ENCODE measurements at places on chromosomes 12 and 14.
A peak's percentile ranks its signal among the peaks of the same experiment; 100 is the strongest.

GRCh38 chr12:121791671-121792551, 1.6 kb downstream of the RHOF start:
- H3K36me3 ChIP-seq: peaks cover 5% of the 10 kb centered on the region
- peak overlapping the region; percentile 69 for H3K4me3 ChIP-seq
- H3K27ac ChIP-seq: peak overlapping the region; percentile 89
- H3K27me3 ChIP-seq: no peaks in the 10 kb centered on the region
- H3K4me1 ChIP-seq: peaks cover 29% of the 10 kb centered on the region

DNA sequence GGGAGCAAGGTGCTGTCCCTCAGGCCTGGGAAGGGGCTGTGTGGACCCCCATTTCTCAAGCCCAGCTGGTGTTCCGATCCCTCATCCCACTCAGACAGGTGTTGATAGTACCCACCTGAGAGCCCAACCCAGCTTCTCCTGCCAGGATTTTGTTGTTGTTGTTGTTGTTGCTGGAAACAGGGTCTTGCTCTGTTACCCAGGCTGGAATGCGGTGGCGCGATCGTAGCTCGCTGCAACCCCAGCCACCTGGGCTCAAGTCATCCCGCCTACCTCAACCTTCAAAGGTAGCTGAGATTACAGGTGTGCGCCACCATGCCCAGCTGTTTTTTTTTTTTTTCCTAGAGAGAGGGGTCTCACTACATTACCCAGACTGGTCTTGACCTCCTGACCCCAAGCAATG, 209.9 kb downstream of the PHETA1 start:
- DNase-seq: no peak
- H3K36me3 ChIP-seq: peaks cover 1% of the 10 kb centered on the region
- peaks cover 2% of the 10 kb centered on the region for H3K27me3 ChIP-seq

DNA sequence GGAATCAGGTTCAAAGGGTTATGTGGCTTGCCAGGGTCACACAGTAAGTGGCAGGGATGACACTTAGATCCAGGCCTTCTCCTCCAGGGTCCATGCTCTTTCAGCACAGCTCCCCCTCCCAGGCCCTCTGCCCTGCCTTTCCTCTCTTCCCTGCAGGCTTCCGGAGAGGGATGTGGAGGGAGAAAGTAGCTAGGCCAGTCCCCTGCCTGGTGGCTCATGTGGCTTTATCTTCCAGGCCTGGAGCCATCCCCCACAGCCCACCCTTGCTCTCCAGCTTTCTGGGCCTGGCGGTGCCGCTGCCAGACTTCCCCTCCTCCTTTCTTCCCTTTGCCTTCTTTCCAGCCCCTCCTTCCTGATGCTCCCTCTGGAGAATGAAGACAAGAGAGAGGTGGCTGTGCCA, 1.7 kb downstream of the PSMB11 start:
- no peaks in the 10 kb centered on the region for H3K27me3 ChIP-seq
- H3K36me3 ChIP-seq: peaks cover 9% of the 10 kb centered on the region
- H3K4me3 ChIP-seq: no peak overlapping the region
- H3K4me1 ChIP-seq: peaks cover 13% of the 10 kb centered on the region
- no peak for DNase-seq

DNA sequence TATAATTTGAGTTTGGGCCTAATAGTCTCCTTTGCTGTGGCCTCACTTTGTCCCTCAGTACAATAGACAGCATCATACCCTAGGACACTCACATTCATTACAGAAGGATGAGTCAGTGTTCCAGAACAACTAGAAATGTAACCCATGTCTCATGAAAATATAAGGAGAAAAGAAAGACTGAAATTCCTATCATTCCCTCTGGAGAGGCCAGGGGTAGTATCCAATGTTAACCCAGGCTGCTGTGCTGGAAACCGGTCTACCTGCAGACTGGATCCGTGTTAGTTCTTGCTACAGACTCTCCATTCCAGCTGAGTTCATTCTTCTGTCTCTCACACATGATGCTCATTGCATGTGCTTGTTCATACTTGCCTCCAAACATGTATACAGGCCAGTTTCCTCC, 75.8 kb upstream of the HOXC13 start:
- DNase-seq: no peak
- peaks cover 7% of the 10 kb centered on the region for H3K27me3 ChIP-seq
- peaks cover 5% of the 10 kb centered on the region for H3K4me1 ChIP-seq
- H3K27ac ChIP-seq: no peak overlapping the region
- H3K36me3 ChIP-seq: no peaks in the 10 kb centered on the region
- no peak overlapping the region for H3K4me3 ChIP-seq

- no peak for DNase-seq
- H3K36me3 ChIP-seq: peaks cover 9% of the 10 kb centered on the region
- H3K27me3 ChIP-seq: no peaks in the 10 kb centered on the region
- no peak overlapping the region for H3K4me3 ChIP-seq
Measured at GRCh38 chr14:73889376-73889775, 2.7 kb downstream of the ZNF410 start.

DNA sequence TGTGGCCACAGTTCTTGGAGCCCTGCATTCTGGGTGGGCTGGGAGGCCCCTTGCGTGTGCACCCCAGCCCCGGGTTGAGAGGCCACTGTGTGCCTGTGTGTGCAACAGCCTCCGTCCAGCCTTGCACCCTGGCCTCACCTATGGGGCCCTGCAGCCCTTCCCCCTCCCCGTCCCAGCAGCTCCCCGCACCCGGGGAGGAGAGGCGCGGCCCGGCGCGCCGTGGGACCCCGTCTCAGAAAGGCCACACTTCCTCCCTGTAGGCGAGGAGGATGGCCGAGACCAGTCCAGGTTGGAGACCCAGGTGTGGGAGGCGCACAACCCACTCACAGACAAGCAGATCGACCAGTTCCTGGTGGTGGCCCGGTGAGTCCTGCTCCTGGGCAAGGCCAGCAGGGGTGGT, 16.6 kb upstream of the CRIP2 start:
- H3K4me1 ChIP-seq: no peaks in the 10 kb centered on the region
- no peak overlapping the region for H3K27ac ChIP-seq
- no peaks in the 10 kb centered on the region for H3K27me3 ChIP-seq
- peaks cover 17% of the 10 kb centered on the region for H3K36me3 ChIP-seq
- DNase-seq: no peak

DNA sequence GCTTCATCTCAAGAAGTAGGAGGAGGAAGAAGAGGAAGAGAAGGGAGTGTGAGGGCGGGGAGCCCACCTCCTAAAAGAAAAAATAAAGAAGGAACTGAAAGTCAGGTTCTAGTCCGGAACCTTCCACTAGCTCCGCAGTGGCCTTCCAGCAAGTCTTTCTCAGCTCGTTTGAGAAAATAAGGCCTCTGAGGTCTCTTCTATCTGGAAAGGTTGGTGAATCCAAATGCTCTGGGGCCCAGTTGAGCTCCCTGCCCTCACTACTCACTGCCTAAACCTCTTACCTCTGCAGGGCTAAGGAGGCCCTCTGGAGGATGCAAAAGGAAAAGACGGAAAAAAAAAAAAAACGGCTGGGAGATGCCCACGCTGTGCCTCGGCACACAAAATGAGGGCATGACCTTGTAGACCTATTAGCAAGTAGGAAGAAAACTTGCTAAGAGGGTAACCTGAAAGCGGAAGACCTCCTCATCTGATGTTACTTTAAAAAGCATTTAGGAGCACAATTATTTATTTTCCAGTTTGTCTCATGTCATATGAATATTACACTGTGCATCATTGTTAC, 35.9 kb downstream of the FBLN5 start:
- H3K27me3 ChIP-seq: no peaks in the 10 kb centered on the region
- peaks cover 1% of the 10 kb centered on the region for H3K4me1 ChIP-seq
- H3K4me3 ChIP-seq: no peak overlapping the region
- no peak for DNase-seq
- H3K36me3 ChIP-seq: peaks cover 4% of the 10 kb centered on the region
- H3K27ac ChIP-seq: no peak overlapping the region

GRCh38 chr14:81144824-81145603, 75.7 kb downstream of the GTF2A1 start:
- H3K4me1 ChIP-seq: no peaks in the 10 kb centered on the region
- H3K36me3 ChIP-seq: no peaks in the 10 kb centered on the region
- H3K27ac ChIP-seq: no peak overlapping the region
- no peak overlapping the region for H3K4me3 ChIP-seq

DNA sequence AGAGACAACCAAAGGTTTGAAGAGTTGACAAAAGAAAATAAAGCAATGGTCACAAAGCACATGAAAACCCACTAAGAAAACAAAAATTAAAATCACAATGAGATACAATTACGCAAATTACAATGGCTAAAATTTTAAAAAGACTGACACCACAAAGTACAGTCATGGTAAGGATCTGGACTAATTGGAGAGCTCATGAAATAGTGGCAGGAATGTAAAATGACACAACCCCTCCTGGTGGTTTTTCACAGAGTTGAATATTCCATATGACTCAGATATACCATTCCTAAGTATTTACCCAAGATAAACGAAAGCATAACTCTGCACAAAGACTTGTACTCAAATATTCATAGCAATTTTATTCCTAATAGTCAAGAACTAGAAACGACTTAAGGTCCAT, 65.9 kb downstream of the NOVA1 start:
- no peaks in the 10 kb centered on the region for H3K4me1 ChIP-seq
- H3K27ac ChIP-seq: no peak overlapping the region
- no peak overlapping the region for H3K4me3 ChIP-seq
- H3K36me3 ChIP-seq: no peaks in the 10 kb centered on the region
- H3K27me3 ChIP-seq: no peaks in the 10 kb centered on the region

- no peak for DNase-seq
- H3K36me3 ChIP-seq: peaks cover 25% of the 10 kb centered on the region
- no peak overlapping the region for H3K4me3 ChIP-seq
- H3K27me3 ChIP-seq: no peaks in the 10 kb centered on the region
- peaks cover 8% of the 10 kb centered on the region for H3K4me1 ChIP-seq
Measured at GRCh38 chr12:45934956-45935355, 55.4 kb downstream of the SCAF11 start.

GRCh38 chr12:109759595-109759994, 46.0 kb downstream of the FAM222A start:
- no peaks in the 10 kb centered on the region for H3K4me1 ChIP-seq
- H3K4me3 ChIP-seq: no peak overlapping the region
- DNase-seq: peak; percentile 12
- peaks cover 7% of the 10 kb centered on the region for H3K27me3 ChIP-seq

DNA sequence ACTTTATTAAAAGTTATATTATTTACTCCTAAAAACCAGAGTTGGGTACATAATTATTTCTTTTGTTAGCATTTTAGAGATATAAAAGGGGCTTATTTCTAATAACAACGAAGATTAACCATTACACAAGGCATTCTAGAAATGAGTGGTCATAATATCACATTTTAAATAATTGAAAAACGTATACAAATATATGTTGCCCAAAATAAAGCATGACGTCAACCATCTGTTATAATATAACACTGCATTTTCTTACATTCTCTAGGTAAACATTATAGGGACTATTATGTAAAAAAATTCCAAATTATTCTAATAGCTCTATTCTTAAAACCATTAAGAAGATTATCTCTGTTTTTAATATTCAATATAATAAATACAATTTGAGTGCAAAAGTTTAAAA, 455.1 kb upstream of the GARIN6 start:
- no peak overlapping the region for H3K27ac ChIP-seq
- no peaks in the 10 kb centered on the region for H3K36me3 ChIP-seq
- peaks cover 3% of the 10 kb centered on the region for H3K27me3 ChIP-seq
- H3K4me3 ChIP-seq: no peak overlapping the region
- no peaks in the 10 kb centered on the region for H3K4me1 ChIP-seq

GRCh38 chr12:53067074-53067992, 11.9 kb downstream of the SPRYD3 start:
- H3K4me3 ChIP-seq: no peak overlapping the region
- peak overlapping the region; percentile 56 for H3K27ac ChIP-seq
- H3K27me3 ChIP-seq: no peaks in the 10 kb centered on the region

- H3K27me3 ChIP-seq: no peaks in the 10 kb centered on the region
- no peaks in the 10 kb centered on the region for H3K4me1 ChIP-seq
- no peak overlapping the region for H3K4me3 ChIP-seq
- no peak overlapping the region for H3K27ac ChIP-seq
- DNase-seq: no peak
- H3K36me3 ChIP-seq: peaks cover under 1% of the 10 kb centered on the region
Measured at GRCh38 chr12:121079736-121080272, 40.8 kb upstream of the OASL start.

DNA sequence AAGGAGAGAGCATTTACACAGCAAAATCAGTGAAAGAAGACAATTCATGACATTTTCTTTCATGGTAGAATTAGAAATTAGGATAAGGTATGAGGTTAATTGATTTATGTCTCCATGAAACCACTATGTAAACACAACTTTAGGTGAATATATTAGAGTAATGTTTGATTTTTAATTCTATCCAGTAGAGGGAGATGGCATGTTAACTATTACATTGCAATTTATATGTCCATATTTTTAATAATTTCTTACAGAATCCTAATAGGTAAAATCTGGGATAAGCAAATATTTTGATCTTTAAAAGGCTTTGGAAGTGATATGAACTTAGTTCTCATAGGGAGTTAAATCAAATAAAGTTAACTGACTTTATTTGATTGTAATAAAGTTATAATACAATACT, 373.4 kb upstream of the PDE3A start:
- H3K27ac ChIP-seq: no peak overlapping the region
- H3K4me3 ChIP-seq: no peak overlapping the region
- no peak for DNase-seq
- H3K36me3 ChIP-seq: no peaks in the 10 kb centered on the region
- peaks cover 46% of the 10 kb centered on the region for H3K4me1 ChIP-seq

DNA sequence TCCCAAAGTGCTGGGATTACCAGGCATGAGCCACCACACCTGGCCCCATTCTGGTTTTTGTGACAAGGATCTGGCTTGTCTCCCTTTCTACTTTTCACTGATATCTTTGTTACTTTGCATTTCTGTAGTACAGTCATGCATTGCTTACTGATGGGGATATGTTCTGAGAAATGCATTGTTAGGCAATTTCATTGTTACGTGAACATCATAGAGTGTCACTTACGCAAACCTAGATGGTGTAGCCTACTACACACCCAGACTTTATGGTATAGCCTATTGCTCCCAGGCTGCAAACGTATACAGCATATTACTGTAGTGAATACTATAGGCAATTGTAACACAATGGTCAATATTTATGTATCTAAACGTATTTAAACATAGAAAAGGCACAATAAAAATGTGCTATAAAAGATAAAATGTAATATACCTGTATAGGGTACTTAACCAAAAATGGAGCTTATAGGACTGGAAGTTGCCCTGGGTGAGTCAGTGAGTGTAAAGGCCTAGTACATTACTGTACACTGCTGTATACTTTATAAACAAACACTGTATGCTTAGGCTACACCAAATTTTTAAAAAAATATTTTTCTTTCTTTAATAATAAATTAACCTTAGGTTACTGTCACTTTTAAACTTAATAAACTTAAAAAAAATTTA, 16.0 kb downstream of the MRPL42 start:
- H3K27me3 ChIP-seq: no peaks in the 10 kb centered on the region
- DNase-seq: no peak
- H3K4me3 ChIP-seq: no peak overlapping the region
- H3K4me1 ChIP-seq: no peaks in the 10 kb centered on the region

- no peak for DNase-seq
- peaks cover 2% of the 10 kb centered on the region for H3K4me1 ChIP-seq
- no peak overlapping the region for H3K4me3 ChIP-seq
- no peak overlapping the region for H3K27ac ChIP-seq
- no peaks in the 10 kb centered on the region for H3K27me3 ChIP-seq
Measured at GRCh38 chr14:67952786-67953185, 133.2 kb downstream of the RAD51B start.
